Activated CD8-positive, alpha-beta memory T cell treated with anti-CD3 and anti-CD28 coated beads, Interleukin-2, amount 10 ng/mL, durations not matched to agents 7 days and 5 days (primary cell): ENCODE measurements at places on chromosomes 7 and 10. TPM values are rescaled to one million over a fixed set of nuclear protein-coding genes. Genes with fewer than 3 reads are reported as not detected.

GRCh38 chr10:96133135-96133534, 3.0 kb downstream of the ZNF518A start:
- no peak overlapping the region for H3K4me3 ChIP-seq
- DNase-seq, result no peak
- no peak overlapping the region for H3K27ac ChIP-seq
- H3K36me3 ChIP-seq, result peaks cover 54% of the 10 kb centered on the region
- peaks cover 2% of the 10 kb centered on the region for H3K27me3 ChIP-seq

GRCh38 chr7:39313974-39314373, 252.2 kb upstream of the YAE1 start:
- H3K36me3 ChIP-seq, result no peaks in the 10 kb centered on the region
- no peak overlapping the region for H3K27ac ChIP-seq
- H3K4me3 ChIP-seq, result no peak overlapping the region
- no peaks in the 10 kb centered on the region for H3K4me1 ChIP-seq

The FAM180A gene
- total RNA-seq, result not detected

GRCh38 chr10:30750971-30751677, 121.6 kb upstream of the LYZL2 start:
- peak overlapping the region; percentile 80 for H3K27ac ChIP-seq
- peak; percentile 56 for DNase-seq
- no peaks in the 10 kb centered on the region for H3K27me3 ChIP-seq
- H3K36me3 ChIP-seq, result no peaks in the 10 kb centered on the region
- H3K4me3 ChIP-seq, result peak overlapping the region; percentile 26

DNA sequence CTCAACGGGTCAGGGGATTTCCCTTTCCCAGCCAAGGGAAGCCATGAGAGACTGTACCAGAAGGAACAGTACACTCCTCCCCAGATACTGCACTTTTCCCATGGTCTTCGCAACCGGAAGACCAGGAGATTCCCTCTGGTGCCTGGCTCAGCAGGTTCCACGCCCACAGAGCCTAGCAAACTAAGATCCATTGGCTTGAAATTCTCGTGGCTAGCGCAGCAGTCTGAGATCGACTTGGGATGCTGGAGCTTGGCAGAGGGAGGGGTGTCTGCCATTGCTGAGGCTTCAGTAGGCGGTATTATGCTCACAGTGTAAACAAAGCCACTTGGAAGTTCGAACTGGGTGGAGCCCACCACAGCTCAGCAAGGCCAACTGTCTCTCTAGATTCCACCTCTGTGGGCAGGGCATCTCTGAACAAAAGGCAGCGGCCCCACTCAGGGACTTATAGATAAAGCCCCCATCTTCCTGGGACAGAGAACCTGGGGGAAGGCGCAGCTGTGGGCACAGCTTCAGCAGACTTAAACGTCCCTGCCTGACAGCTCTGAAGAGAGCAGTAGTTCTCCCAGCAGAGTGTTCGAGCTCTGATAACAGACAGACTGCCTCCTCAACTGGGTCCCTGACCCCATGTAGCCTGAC, 29.6 kb downstream of the SLC16A12 start:
- H3K4me1 ChIP-seq, result peaks cover 9% of the 10 kb centered on the region
- peaks cover 34% of the 10 kb centered on the region for H3K27me3 ChIP-seq
- H3K36me3 ChIP-seq, result no peaks in the 10 kb centered on the region
- no peak overlapping the region for H3K27ac ChIP-seq
- no peak overlapping the region for H3K4me3 ChIP-seq
- DNase-seq, result no peak

The PLA2G12B gene
- not detected for total RNA-seq

- no peak overlapping the region for H3K27ac ChIP-seq
- no peak for DNase-seq
- no peak overlapping the region for H3K4me3 ChIP-seq
- H3K4me1 ChIP-seq, result no peaks in the 10 kb centered on the region
Measured at GRCh38 chr7:143227806-143228205, 6.0 kb downstream of the TAS2R40 start.

The MYPN gene
- not detected for total RNA-seq

GRCh38 chr10:128263891-128264688, 137.9 kb upstream of the MKI67 start:
- DNase-seq, result peak; percentile 69
- H3K27me3 ChIP-seq, result peaks cover 31% of the 10 kb centered on the region
- no peaks in the 10 kb centered on the region for H3K36me3 ChIP-seq
- no peak overlapping the region for H3K4me3 ChIP-seq
- no peaks in the 10 kb centered on the region for H3K4me1 ChIP-seq

DNA sequence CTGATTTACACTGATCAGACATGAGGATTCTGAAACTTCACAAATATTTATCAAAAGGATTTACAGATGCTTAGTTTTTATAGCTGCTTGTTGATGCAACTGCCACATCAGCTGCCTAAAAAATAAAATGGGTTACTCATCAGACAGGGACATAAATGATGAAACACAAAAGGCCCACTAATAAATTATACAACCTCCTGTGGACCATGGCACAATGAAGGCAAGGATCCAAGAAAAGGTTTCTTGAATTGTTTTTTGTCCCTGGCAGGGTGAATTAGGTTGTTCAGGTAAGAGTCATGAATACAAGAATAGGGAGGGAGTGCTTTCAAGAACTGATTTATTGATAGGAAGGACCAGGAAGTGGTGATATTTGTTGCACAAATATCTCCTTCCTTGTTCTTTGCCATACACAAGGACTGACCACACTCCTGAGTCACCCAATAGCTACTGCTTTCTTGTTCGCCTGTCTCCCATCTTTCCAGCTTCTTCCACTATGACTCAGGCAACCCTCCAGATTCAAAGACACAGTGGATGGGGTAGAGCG, 234.5 kb downstream of the AHR start:
- H3K4me3 ChIP-seq, result no peak overlapping the region
- no peak overlapping the region for H3K27ac ChIP-seq
- H3K27me3 ChIP-seq, result peaks cover 2% of the 10 kb centered on the region
- peaks cover 9% of the 10 kb centered on the region for H3K4me1 ChIP-seq
- peaks cover 2% of the 10 kb centered on the region for H3K36me3 ChIP-seq

- H3K4me3 ChIP-seq, result no peak overlapping the region
- H3K36me3 ChIP-seq, result no peaks in the 10 kb centered on the region
- no peak overlapping the region for H3K27ac ChIP-seq
- H3K27me3 ChIP-seq, result no peaks in the 10 kb centered on the region
- no peak for DNase-seq
- H3K4me1 ChIP-seq, result no peaks in the 10 kb centered on the region
Measured at GRCh38 chr10:34305189-34305588, 509.9 kb downstream of the PARD3 start.

- no peak overlapping the region for H3K4me3 ChIP-seq
- no peak overlapping the region for H3K27ac ChIP-seq
- H3K27me3 ChIP-seq, result no peaks in the 10 kb centered on the region
- no peak for DNase-seq
Measured at GRCh38 chr10:116632596-116633215, 12.0 kb downstream of the PNLIPRP2 start.

The TFPI2 gene
- total RNA-seq, result 0.30 TPM

DNA sequence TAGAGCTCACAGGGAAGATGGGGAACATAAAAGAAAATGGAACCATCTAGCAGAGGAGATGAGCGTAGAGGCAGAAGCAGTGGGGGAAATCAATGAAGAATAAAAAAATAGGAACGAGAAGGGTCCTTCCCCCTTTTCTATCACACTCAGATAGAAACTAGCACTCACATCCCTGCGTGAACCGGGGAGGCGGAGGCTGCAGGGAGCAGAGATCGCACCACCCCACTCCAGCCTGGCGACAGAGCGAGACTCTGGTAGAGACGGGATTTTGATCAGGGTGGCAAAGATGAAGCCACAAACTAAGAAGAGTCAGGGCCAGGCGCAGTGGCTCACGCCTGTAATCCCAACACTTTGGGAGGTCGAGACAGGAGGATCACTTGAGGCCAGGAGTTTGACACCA, 64.7 kb upstream of the ECHDC3 start:
- H3K4me3 ChIP-seq, result no peak overlapping the region
- H3K36me3 ChIP-seq, result no peaks in the 10 kb centered on the region
- peaks cover 49% of the 10 kb centered on the region for H3K27me3 ChIP-seq

The WIPF3 gene
- total RNA-seq, result not detected

DNA sequence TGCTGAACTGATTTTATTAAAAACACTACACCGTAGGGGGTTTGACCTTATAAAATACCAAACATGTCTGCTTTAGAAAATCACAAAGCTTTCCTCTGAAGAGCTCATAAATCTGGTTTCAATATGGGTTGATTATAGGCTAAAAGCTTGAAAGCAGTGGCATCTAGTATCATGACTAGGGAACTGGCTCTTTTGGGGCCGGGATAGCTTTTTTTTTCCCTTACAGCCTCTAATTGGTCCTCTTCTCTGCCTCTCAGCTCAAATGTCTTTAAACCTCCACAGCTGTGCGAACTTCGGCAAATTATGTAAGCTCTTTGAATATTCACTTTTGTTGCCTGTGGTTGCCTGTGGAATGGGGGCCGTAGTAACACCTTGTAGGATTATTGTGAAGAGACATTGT, 8.4 kb downstream of the BAMBI start:
- peaks cover 36% of the 10 kb centered on the region for H3K27me3 ChIP-seq
- no peaks in the 10 kb centered on the region for H3K4me1 ChIP-seq
- no peak overlapping the region for H3K27ac ChIP-seq
- no peak overlapping the region for H3K4me3 ChIP-seq

GRCh38 chr10:118042336-118042735, 4.4 kb downstream of the RAB11FIP2 start:
- no peaks in the 10 kb centered on the region for H3K27me3 ChIP-seq
- H3K27ac ChIP-seq, result no peak overlapping the region
- DNase-seq, result no peak
- H3K36me3 ChIP-seq, result peaks cover 5% of the 10 kb centered on the region

GRCh38 chr7:43077285-43077684, 35.2 kb upstream of the HECW1 start:
- DNase-seq, result no peak
- no peak overlapping the region for H3K4me3 ChIP-seq
- H3K36me3 ChIP-seq, result no peaks in the 10 kb centered on the region

DNA sequence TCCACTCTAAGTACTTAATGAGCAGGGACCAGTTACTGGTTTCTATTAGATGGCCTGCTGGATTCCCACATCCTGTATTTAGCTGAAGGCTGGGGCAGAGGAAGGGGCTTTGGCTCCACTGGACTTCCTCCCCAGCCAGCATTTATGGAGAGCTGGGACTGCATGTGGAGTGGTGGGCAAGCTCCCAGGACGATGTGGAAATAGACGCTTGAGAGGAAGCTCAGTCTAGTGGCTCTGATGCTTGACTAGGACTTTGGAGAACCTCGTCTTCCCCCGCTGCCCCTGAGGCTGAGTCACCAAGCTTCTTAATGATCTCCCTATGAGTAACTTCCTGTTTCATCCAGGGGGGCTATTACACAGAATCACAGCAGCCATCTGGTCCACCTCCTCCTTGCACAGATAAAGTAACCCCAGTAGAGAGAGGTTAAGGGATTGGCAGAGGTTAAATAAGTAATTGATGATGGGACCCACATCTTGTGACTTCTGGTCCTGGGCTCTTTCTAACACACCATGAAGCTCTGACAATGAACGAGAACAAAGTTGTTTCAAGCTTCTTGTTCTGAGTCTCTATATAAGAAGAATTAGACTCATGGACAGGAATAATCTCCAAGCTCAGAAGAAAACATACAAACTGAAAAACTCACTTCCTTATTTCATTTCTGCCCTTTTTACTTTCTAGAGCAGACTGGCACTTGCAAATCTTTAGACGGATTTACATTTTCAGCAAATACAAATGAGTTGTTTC, 126.2 kb downstream of the PRPF18 start:
- DNase-seq, result peak; percentile 56
- H3K4me1 ChIP-seq, result peaks cover 19% of the 10 kb centered on the region
- no peak overlapping the region for H3K27ac ChIP-seq
- no peak overlapping the region for H3K4me3 ChIP-seq
- no peaks in the 10 kb centered on the region for H3K36me3 ChIP-seq

DNA sequence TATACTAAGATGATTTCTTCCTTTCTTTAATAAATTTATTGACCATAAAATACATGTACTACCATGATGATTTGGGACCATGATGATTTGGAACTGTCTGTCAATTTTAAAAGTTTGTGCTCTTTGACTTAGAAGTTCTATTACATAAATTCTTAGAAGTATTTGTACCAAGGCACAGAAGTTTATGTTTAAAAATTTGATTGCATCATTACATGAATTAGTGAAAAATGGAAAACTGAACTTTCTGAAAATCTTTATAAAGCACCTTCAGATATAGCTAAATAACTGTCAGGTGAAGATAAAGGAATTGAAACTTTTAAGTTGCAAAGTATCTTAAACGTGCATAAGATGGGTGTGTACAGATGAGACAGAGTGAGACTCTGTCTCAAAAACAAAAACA, 32.0 kb downstream of the MALSU1 start:
- DNase-seq, result no peak
- H3K4me3 ChIP-seq, result no peak overlapping the region
- H3K36me3 ChIP-seq, result no peaks in the 10 kb centered on the region
- H3K27ac ChIP-seq, result no peak overlapping the region
- H3K4me1 ChIP-seq, result no peaks in the 10 kb centered on the region
- H3K27me3 ChIP-seq, result peaks cover 13% of the 10 kb centered on the region

The NANOS1 gene
- 0.23 TPM for total RNA-seq

DNA sequence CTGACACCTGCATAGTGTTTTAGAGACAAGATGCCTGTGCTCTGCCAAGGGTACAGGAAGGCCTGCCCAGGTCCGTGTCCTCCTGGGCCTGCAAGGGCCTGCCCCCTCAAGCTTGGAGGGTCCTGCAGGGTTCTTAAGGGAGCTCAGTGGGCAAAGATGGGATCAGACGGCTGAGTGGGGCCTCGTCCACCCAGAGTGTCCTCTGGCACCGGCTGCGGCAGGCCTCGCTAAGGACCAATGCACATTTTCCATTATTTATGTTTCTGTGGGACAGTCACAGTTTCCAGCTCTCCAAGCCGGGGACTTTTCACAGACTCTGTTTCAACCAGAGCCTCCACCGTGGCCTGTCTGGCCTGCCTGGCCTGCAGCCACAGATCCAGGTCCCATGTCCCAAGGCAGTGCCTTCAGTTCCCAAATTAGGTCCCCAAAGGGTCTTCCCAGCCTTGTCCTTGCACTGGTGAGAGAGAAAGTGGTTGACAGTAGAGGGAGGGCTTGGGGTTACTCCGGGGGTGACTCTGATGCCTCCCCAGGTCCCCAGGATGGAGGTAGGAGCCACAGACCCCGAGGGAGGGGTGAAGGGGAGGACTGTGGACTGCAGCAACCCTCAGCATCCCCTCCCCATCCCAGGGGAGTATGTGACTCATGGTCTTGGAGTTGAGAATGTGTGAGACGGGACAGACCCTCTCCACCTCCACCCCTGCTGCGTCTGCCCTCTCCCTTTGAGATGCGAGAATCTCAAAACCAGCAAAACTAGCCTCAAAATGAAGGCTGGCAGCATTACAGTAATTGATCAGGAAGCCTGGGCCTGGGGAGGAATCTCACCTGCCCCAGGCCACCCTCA, 14.8 kb downstream of the MYL10 start:
- H3K27me3 ChIP-seq, result peaks cover 2% of the 10 kb centered on the region
- no peak overlapping the region for H3K27ac ChIP-seq
- no peak overlapping the region for H3K4me3 ChIP-seq
- H3K4me1 ChIP-seq, result no peaks in the 10 kb centered on the region
- H3K36me3 ChIP-seq, result no peaks in the 10 kb centered on the region
